Glutamatergic neuron (in vitro differentiated cells): ENCODE measurements at places on chromosomes 3 and 15. TPM values are rescaled to one million over a fixed set of nuclear protein-coding genes. Genes with fewer than 3 reads are reported as not detected.

GRCh38 chr3:150373234-150373875, 34.7 kb upstream of the TSC22D2 start:
- H3K27me3 ChIP-seq = no peaks in the 10 kb centered on the region
- H3K4me3 ChIP-seq = no peak overlapping the region
- DNase-seq = no peak
- H3K36me3 ChIP-seq = peaks cover 8% of the 10 kb centered on the region
- H3K4me1 ChIP-seq = peaks cover 28% of the 10 kb centered on the region

PLA2G4E gene
- total RNA-seq = 1.0 TPM

GRCh38 chr15:74552773-74553441, 11.9 kb downstream of the ARID3B start:
- no peak overlapping the region for H3K4me3 ChIP-seq

SAMD7 gene
- total RNA-seq = not detected

DNA sequence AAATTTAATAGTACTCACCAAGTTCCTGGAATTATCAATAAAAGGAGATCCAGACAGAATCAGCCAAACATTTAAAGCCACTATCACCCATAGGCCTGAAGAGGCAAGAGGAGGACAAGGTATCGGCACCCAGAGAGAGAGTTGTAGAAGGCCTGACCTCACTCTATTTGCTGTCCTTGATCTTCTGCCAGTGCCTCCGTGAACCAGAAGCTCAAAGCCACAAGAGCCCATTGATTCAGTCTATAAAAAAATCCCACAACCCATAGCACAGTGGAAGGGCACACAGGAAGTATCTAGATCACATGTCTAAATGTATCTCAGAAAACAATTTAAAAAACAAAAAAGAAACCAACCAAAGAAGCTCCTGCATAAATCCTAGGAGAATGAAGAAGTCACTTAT, 68.6 kb upstream of the FAM174B start:
- H3K36me3 ChIP-seq = peaks cover 11% of the 10 kb centered on the region
- no peak overlapping the region for H3K4me3 ChIP-seq
- DNase-seq = no peak
- H3K27ac ChIP-seq = no peak overlapping the region
- no peaks in the 10 kb centered on the region for H3K27me3 ChIP-seq

GRCh38 chr3:47394140-47394870, 13.5 kb downstream of the PTPN23 start:
- H3K4me1 ChIP-seq = peaks cover 35% of the 10 kb centered on the region
- no peak for DNase-seq
- H3K4me3 ChIP-seq = peak overlapping the region; percentile 80
- H3K27ac ChIP-seq = peak overlapping the region; percentile 100
- H3K36me3 ChIP-seq = no peaks in the 10 kb centered on the region

DNA sequence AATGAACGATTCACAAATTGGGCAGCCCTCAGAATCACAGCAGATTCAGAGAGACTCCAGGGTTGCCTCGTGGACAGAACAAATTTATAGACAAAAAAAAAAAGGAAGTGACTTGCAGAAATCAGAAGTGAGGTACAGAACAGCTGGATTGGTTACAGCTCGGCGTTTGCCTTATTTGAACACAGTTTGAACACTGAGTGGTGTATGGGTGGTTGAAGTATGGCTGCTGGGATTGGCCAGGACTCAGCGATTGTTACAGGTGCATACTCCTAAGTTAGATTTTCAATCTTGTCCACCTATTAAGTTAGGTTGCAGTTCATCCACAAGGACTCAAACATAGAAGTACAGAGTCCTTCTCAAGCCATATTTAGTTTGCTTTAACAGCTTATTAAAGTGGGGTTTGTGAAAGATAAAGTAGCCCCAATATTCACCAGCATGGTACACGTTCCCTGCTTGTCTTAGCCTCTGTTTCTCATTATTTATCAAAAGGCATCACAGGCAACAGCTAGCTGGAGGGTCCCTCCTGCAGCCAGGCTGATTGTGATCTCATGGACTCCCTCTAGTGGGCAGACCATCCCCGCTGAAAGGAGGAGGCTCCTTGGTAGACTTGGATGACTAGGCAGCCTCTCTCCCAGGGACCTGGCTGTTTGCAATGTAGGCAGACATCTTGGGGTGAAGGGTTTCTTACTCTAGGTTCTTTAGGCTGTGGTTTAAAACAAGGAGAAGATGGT, 17.6 kb upstream of the ALDH1L1 start:
- peaks cover 17% of the 10 kb centered on the region for H3K36me3 ChIP-seq
- no peak overlapping the region for H3K4me3 ChIP-seq
- DNase-seq = peak; percentile 71
- H3K27ac ChIP-seq = no peak overlapping the region
- no peaks in the 10 kb centered on the region for H3K27me3 ChIP-seq
- H3K4me1 ChIP-seq = no peaks in the 10 kb centered on the region

CYP11A1 gene
- total RNA-seq = not detected

NOX5 gene
- total RNA-seq = not detected

DNA sequence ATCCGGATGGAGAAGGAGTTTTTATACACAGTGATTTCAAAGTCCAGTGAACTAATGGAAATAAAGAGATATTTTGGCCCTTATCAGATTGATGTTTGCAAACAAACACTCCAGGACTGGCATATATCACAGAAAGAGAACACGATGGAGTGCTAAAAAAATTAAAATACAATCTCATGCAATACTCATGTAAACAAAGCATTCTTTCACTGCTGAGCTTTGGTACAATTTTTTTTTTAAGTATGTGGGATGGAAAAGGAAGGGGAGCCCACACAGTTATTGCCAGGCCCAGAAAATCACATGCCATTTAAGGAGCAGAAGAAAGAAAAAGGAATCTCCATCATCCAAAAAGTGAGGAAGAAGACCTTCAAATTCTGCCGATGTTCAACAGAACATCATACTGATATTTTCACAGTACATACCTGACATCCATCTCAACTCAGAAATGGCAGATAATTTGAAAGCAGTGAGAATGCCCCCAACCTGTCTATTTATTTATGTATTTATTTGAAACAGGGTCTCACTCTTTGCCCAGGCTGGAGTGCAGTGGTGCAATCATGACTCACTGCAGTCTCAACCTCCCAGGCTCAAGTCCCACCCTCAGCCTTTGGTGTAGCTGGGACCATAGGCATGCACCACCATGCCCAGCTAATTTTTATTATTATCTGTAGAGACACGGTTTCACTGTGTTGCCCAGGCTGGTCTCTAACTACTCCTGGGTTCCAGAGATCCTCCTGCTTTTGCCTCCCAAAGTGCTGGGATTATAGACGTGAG, 107.5 kb upstream of the SLC2A2 start:
- H3K27ac ChIP-seq = no peak overlapping the region
- no peaks in the 10 kb centered on the region for H3K4me1 ChIP-seq
- DNase-seq = no peak
- H3K36me3 ChIP-seq = no peaks in the 10 kb centered on the region
- no peak overlapping the region for H3K4me3 ChIP-seq

- H3K27me3 ChIP-seq = peaks cover 1% of the 10 kb centered on the region
- no peak for DNase-seq
- no peaks in the 10 kb centered on the region for H3K36me3 ChIP-seq
Measured at GRCh38 chr15:87287156-87287555, 969.4 kb downstream of the NTRK3 start.

DNA sequence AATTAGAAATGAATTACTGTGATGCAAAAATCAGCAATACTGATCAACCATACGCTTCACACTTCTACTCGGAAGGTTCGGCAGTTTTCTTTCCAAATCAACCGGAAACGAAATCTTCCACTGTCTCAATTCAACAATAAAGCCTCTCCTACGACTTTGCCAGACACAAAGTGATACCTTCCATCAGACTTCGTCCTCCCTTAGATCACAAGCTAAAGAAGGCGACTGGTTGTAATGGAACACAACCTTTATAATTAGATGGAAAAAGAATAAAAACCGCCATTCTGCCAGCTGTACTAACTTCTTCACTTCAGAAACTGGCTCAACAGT, 618 bp downstream of the PARL start:
- DNase-seq = no peak
- peak overlapping the region; percentile 99 for H3K4me3 ChIP-seq
- no peaks in the 10 kb centered on the region for H3K36me3 ChIP-seq
- peaks cover 14% of the 10 kb centered on the region for H3K4me1 ChIP-seq
- H3K27me3 ChIP-seq = peaks cover 4% of the 10 kb centered on the region

DNA sequence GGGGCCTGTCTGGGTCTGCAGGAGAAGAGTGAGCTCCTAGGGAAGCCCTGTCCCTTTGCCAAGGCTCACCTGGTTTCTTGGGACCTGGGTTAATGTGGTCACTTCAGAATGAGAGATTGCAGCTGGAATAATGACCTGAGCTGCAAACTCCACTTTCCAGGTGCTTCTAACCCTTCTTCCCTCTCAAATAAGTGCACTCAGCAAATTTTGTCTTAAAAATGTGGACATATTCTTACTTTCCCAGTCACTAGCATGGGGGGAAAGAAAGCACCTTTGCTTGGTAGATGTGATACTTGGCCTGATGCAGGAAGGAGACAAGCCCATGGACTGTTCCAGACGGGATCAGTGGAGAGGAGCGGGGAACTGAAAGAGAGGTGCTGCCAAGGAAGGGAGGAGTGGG, 38.9 kb upstream of the CDCP1 start:
- no peak for DNase-seq
- H3K4me3 ChIP-seq = no peak overlapping the region
- H3K27ac ChIP-seq = no peak overlapping the region
- H3K27me3 ChIP-seq = peaks cover 5% of the 10 kb centered on the region
- H3K36me3 ChIP-seq = no peaks in the 10 kb centered on the region

DNA sequence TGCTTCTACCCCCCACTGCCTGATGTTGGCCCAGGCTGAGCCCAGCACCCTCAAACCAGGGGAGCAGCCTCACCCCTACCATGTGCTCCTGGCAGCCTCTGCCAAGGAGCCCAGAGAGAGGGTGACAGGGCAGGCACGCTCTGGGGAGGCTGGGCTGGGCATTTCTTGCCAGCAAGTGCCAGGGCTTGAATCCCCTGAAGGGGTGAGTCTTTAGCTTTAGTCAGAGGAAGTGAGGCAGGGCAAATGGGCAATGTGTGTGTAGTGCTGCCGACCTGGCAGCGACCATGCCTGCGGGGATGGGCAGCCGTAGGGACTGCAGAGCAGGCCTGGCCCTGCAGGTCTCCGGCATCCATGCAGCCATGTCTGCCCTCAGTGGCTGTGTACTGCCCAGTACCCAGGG, 18.1 kb downstream of the DUSP7 start:
- no peak overlapping the region for H3K4me3 ChIP-seq
- H3K4me1 ChIP-seq = peaks cover 23% of the 10 kb centered on the region
- H3K36me3 ChIP-seq = no peaks in the 10 kb centered on the region
- peaks cover 11% of the 10 kb centered on the region for H3K27me3 ChIP-seq
- DNase-seq = no peak
